ENCODE measurements at places on chromosomes 7 and 10.

GRCh38 chr10:113605268-113605978 lies 52.6 kb downstream of the HABP2 start:
- DNase-seq, result no peak

DNA sequence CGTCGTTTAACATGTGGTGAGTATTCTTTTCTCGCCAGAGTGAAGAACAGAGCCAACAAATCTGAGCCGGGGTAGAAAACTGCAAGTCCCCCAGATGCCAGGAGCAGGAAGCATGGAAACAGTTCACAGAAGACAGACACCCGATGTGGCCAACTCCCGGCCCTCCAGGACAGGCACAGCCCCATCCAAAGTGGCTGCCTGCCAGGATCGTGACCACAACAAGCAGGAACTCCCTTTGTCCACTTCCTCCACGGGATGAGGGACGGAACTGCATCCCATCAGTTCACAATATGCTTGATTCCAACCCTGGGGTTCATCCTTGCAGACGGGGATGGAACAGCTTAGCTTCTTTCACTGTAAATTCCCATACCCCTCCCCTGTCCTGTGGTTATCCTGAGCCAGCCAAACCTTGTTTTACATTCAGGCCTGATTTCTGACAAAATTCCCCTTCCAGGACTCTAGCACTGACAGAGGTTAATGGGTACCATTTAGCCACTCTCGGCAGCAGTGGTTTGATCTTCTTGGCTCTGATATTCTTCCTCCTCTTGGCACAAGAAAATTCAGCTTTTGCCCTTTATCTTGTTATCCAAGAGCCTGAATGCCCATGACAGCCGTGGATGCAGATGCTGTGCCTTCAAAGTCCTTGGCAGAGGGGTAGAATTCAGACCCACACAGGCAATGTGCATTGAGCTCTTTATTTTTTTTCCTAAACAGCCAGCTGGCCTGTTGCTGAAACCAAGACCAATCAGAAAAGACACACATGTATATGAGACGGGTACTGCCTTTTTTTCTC lies 105.5 kb upstream of the FAM204A start:
- no peak for DNase-seq

- peak; percentile 46 for DNase-seq
Measured at GRCh38 chr10:22251751-22252223, 34.0 kb upstream of the EBLN1 start.

GRCh38 chr7:88268858-88269257 lies 37.8 kb downstream of the STEAP4 start:
- DNase-seq, result no peak

DNA sequence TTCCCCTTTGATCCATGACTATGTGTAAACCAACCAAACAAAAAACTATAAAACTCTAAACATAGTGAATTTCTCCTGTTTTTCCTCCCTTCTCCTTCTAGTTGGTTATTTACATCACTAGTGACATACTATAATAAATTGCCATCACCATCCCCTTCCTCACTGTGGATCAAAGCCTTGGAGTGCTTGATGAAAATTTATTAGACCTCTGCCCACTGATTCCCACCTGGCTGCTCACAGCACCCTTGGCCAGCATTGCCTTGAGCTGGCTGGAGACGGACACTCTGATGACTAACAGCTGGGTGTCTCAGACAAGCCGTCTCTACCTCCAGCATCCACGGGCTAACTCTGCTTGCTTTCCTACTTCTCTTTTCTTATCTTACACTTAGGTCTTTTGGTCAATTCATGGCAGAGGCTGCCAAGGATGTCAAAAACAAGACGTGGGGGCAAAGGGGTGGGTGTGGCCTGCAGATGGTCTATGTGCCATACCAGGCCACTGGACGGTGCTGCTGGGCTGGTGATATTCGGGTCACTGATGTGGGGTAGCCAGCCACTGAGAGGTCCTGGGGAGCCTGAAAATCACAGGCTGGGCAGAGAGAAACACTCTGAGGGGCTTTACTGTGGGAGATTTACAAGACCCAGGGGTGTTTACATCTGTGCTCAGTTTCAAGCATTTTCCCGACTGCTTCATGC lies 207.8 kb downstream of the TAX1BP1 start:
- DNase-seq, result no peak

DNA sequence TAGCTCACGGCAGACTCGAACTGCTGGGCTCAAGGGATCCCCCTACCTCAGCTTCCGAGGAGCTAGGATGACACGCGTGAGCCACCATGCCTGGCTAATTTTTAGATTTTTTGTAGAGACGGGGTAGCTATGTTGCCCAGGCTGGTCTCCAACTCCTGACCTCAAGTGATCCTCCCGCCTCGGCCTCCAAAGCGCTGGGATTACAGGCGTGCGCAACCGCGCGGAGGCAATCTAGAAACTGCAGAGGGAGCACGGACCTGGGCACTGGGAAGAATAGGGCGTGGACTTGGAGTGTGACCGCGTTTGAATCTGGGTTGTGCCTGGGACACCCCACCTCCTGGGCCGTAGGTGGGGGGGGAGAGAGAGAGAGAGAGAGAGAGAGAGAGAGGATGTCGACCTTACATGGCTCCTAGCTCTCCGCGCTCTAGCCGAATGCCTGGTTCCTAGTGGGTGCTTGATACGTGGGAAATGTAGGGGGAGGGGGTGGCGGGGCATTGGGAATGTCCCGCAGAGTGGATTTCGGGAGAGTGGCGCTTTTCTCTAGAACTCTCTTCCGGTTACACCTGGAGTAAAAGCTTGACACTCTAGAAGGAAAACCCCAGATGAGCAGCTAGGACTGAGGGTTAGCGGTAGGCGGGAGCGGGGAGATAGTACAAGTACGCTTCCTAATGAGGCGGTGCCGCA lies 1.2 kb upstream of the MAP3K8 start:
- no peak for DNase-seq

GRCh38 chr7:149742075-149742701 lies 31.2 kb downstream of the ZNF467 start:
- DNase-seq, result peak; percentile 49

DNA sequence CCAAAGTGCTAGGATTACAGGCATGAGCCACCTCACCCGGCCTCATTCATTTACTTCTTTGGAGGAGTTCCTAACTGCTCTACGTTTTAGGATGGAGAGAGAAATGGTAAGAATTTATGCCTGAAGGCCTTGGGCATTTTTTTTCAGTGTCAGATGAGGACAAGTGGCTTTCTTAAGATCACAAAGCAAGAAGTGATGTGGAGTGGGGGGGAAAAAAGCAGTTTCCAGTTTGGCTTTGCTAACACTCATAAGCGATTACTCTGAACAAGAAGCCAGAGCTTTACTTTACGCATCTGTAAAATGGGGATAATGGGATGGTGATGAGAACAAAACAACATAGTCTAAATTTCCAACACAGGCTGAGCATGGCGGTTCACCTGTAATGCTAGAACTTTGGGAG lies 2.6 kb upstream of the PPIA start:
- DNase-seq, result no peak

GRCh38 chr7:43873300-43873699 lies 4.0 kb upstream of the MRPS24 start:
- no peak for DNase-seq

GRCh38 chr10:80454513-80455460 lies 677 bp downstream of the TSPAN14 start:
- no peak for DNase-seq

DNA sequence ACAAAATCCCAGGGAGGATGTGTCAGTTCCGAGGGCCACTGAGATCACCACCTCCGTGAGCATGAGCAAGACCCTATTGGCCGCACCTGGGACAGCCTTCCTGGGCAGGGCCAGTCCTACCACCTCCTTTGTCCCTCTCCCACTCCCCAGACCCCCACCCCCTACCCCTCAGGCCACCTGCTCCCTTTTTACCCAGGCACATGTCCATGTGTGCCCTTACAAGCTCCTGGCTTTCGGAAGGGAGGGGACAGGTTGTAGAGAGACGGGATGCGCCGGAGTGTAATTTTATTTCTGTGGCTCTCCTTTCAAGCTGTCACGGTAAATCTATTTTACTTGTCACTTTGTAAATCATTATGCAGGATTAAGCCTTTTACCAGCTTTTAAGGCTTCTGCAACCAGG lies 20.9 kb downstream of the ZMIZ1 start:
- DNase-seq, result no peak

- no peak for DNase-seq
Measured at GRCh38 chr7:66930341-66930740, 9.3 kb downstream of the TMEM248 start.

GRCh38 chr10:12781976-12782375 lies 219.5 kb downstream of the CCDC3 start:
- no peak for DNase-seq

DNA sequence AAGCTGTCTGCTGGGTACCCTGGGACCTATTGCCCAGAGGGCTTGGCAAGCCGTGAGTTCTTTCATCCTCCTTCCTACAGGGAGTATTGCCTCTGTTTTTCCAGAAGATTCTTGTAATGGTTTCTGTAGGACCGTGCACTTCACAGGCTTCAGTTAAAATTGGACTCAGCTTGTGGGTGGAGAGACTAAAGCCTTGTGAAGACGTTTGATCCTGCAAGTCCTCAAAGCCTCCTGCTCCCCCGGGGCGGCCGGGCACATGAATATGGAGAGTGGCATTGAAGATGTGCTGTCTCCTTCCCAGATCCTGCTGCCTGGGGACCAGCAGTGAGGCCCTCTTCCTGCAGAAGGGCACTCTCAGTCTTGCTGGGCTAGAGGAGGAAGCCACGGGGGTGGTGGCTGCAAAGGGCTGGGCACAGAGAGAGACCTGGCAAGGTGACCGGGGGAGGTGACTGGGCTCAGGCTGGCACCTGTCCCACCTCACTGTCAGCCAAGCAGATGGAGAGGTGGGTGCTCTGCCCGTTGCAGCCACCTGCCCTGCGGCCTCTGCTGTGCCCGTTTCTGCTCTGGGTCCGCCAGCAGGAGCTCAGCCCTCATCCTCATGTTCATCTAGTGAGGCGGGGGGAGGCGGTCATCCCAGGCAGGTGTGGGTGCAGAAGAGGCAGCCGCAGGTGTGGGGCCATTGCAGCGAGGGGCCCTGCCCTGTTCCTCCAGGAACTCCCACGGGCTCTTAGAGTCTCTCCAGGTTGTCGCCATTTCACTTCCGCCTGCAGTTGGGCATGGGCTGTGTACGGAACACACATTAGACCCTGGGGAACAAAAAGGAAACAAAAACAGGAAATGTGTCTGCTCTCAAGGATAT lies 55.7 kb downstream of the TMEM209 start:
- DNase-seq, result no peak

DNA sequence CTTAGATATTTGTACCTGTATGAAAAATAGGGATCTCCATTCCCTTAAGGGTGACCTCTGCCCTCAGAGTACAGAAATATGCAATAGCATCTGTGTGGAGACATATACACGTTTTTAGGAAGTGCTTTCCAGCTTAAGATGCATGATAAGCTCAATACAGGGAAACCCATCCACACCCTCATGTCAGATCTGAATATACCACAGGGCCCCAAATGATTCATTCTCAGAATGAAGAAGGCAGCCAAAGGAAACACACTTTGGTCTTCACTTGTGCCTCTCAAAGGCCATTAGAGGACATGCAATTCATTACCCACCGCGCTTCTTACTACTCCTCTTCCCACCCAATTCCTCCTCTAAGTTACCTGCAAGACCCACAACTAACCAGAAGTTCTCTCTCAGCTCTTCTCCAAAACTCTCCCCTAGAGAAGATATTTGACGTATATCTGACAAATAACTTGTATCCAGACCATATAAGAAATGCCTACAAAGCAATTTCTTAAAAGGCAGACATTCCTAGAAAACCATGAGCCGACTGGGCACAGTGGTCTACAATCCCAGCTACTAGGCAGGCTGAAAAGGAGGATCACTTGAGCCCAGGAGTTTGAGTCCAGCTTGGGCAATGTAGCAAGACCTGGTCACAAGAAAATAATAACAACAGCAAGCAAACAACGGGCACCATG lies 103.0 kb downstream of the OAT start:
- DNase-seq, result no peak

DNA sequence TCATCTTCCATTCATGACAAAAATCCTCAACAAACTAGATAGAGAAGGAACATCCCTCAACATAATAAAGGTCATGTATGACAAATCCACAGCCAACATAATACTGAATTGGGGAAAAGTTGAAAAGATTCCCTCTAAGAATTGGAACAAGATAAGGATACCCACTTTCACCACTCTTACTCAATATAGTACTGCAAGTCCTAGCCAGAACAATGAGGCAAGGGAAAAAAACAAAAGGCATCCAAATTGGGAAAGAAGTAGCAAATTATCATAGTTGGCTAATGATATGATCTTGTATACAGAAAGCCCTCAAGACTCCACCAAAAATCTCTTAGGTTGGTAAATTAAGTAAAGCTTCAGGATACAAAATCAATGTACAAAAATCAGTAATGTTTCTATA lies 4.7 kb downstream of the POT1 start:
- no peak for DNase-seq

DNA sequence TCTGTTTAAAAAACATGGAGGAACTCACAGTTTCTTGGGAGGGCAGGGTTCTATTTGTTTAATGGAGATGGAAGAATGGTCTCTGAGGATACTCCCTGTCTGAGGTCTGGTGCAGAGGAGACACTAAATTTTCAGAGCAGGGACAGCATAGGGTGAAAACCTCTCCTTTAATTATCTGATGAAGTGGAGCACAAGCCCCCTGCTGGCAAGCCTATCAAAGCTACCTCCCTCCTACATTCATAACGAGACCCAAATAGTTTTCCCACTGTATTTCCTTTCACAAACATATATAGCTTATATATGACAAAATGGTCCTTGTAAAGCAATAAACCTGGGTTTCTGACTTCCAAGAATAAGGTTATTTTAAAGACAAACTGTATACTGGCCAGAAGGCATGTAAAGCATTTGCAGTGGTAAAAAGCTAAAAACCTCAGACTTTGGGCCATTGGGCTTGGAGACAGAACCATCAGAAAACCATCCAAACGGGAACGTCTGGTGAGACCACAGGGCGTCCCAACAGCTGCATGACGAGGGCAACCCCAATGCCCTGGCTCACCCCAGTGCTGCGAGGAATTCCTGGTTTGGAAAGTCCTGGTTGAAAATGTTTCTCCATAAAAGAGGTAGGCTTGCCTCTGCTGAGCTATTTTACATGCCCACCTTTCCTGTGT lies 201.3 kb downstream of the FANK1 start:
- DNase-seq, result no peak

GRCh38 chr7:101953248-101953819 lies 135.9 kb downstream of the CUX1 start:
- DNase-seq, result no peak

GRCh38 chr10:17025444-17026295 lies 103.9 kb downstream of the CUBN start:
- DNase-seq, result peak; percentile 46

- DNase-seq, result no peak
Measured at GRCh38 chr7:97446361-97446760, 285.5 kb upstream of the TAC1 start.

DNA sequence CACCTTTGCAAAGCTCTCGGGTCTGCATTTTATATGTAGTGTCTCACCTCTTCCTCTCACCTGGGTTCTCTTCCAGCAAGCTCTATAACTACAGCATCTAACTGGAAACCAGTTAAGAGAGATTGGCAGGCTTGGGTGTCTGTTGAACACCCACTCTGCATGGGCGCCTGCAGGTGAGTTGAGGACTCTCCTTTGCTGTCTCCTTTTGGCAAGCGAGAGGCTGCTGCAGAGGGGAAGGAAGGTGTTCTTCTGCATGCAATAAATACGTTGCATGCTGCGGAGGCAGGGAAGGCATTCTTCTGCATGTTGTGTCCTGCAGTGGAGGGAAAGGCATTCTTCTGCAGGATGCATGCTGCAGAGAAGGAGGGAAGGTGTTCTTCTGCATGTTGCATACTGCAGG lies 81.4 kb upstream of the ADAM12 start:
- DNase-seq, result no peak

- DNase-seq, result no peak
Measured at GRCh38 chr7:128835790-128836641, 5.8 kb downstream of the FLNC start.

GRCh38 chr10:10294184-10294880 lies 723.3 kb upstream of the CELF2 start:
- DNase-seq, result no peak

GRCh38 chr10:78557433-78557925 lies 511.3 kb upstream of the ZMIZ1 start:
- no peak for DNase-seq

Data from T-helper 9 cell (primary cell).